ENCODE measurements at places on chromosomes 11 and 22.

DNA sequence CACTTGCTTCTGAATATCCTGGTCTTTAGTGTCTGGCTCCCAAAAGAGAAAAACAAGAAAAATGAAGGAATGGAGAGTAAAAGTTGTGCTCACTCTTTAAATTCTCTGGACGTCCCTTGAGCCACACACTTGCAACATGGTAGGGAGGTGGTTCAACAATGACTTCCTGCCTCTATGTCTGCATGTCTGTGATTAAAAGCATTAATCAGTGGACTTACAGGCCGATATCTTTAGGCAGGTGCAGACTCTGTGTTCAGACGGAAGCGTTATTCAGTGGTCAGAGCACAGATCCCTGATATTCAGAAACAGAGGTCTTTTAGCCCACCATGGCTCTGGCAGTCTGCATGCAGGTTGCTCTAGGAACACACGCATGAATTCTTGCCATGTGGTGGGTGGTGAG, 1920.0 kb upstream of the RAG2 start:
- no peak for DNase-seq

- no peak for DNase-seq
Measured at GRCh38 chr11:45795379-45795778, 9.6 kb upstream of the SLC35C1 start.

GRCh38 chr22:17084554-17085276, at the start of gene IL17RA:
TSS of gene IL17RA (plus strand) at chr22:17085000. CDS start at chr22:17085092, 92 bp downstream.
- DNase-seq: peak; percentile 66

- DNase-seq: no peak
Measured at GRCh38 chr22:27867953-27868731, 50.9 kb downstream of the PITPNB start.

- DNase-seq: no peak
Measured at GRCh38 chr11:87465716-87466115, 428.0 kb downstream of the TMEM135 start.

GRCh38 chr11:57979532-57980079, 44.1 kb upstream of the OR9Q1 start:
- DNase-seq: no peak

GRCh38 chr22:29855611-29856181, 17.6 kb upstream of the ASCC2 start:
- peak; percentile 37 for DNase-seq

DNA sequence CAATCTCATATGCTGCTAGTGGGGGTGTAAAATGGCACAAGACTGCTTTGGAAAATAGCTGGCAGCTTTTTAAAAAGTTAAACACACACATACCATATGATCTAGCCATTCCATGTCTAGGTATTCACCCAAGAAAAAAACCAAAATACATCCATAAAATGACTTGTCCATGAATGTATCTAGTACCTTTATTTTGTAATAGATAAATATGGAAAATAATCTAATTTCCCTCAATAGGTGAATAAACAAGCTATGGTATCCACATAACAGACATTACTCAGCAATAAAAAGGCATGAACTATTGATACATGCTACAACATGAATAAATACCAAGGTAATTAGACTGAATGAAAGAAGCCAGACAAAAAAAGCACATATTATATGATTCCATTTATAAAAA, 22.9 kb downstream of the RNF141 start:
- no peak for DNase-seq

DNA sequence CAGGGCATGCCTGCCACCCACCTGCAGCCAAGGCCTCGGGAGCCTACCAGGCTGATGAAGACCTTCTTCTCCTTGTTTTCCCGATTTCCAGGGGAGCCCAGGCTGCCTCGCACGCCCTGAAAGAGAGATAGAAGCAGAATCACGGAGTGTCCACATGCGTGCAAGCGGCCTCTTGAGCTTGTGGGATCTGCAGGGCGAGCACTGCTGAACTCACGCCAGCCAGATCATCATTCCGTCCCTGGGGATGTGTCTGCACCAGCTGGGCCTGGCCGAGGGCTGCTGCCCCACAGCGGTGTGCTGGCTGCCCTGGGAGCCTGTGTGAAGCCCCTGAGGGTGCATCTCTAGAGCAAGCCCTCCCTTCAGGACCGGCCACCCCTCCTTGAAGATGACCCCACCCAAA, 17.9 kb downstream of the USH1C start:
- DNase-seq: peak; percentile 42

DNA sequence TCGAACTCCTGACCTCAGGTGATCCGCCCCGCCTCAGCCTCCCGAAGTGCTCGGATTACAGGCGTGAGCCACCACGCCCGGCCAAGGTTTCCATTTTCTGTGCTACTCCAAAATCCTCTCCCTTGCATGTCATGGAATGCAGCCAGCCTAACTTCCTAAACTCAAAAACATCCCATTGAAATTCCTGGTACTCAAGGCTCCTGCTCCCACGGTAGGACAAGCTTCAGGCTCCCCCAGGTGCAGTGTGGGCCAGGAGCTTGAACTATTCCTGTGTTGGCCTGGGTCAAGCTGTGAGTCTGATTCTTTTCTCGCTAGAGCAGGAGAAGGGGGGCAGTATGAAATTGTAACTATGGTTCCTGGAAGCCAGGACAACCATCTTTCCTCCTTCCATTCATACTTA, 97.1 kb downstream of the RPL27A start:
- no peak for DNase-seq

- no peak for DNase-seq
Measured at GRCh38 chr11:129945373-129945772, 50.0 kb upstream of the NFRKB start.

GRCh38 chr22:47063606-47064005, 301.2 kb downstream of the TBC1D22A start:
- no peak for DNase-seq

DNA sequence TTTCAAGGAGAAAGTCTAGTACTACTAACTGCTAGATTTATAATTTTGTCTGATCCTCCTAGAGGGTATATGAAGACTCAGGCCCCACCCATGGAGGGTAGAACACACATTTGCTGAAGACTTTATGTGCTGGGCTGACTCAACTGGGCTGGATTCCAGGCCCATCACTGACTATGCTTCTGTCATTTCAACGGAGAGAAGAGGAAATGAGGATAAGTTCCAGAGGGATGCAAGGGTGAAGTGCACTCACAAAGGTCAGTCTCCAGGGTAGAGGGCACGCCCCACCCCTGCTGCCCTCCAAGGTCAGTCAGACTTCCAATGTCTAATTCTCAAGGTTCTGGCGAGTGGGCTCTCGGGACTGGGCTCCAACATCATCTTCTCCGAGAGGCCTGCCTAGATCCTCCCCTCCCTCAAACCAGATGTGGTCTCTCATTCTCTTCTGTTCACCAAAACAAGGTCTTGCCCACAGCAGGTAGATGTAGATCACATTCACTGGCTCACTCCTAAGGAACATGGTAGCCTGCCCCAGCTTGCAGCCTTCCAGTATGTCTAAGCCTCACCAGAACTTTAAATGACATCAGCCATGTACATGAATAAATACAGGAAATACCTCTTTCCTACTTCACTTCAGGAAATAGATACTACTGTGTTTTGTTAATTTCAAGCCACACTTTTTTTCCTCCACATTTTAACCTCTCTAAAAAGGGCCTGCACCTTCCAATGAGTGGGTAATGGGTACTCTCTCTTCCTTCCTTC, 7.3 kb upstream of the C11orf86 start:
- no peak for DNase-seq

DNA sequence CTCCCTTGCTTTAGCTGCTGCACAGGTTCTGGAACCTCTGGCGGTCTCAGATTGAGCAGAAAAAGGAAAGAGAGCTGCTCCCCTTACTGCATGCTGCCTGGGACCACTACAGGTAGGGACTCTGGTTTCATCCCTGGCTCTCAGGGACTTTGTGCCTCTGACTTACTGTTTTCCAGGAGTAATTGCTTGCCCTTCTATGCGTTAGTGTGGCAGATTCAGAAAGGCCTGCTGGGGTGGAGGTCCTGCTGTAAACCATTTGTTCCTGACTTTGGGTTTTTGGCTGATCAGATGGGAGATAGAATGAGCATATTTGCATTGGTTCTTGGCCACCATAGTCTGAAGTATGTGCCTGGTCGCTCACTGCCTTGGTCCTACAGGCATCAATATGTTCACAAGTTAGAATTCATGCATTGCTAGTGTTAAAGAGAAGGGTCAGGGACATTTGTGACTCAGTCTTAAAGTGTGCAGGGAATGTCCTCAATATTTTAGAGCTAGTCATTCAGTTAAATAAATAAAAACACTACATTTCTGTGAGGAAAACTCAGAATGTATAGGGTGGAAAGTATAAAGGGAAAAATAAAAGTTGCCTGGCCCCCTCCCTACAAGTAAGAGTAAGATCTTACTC, 78.0 kb downstream of the PISD start:
- DNase-seq: no peak

- no peak for DNase-seq
Measured at GRCh38 chr11:113831314-113831713, 44.1 kb downstream of the USP28 start.

- DNase-seq: no peak
Measured at GRCh38 chr11:73011126-73011817, 130.8 kb downstream of the FCHSD2 start.

GRCh38 chr11:48033918-48034341, 53.6 kb downstream of the PTPRJ start:
- DNase-seq: no peak

GRCh38 chr11:97794876-97795275, 1225.9 kb upstream of the CNTN5 start:
- DNase-seq: no peak

DNA sequence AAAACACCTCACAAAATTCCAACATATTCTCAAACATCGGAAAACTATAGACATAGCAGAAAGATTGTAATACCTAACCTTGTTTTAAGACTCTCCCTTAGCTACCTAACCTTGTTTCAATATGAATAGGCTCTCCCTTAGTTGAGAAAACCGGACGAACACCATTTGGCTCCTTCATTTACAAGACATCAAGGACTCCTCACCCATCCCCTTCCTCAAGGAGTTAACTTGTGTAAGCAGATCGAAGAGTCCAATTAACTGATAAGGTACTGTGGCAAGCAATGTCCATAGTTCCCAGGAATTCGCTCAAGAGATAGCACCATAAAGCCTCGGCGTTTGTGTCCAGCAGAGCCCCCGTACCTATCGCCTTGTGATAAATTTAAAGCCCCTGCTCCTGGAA, 4.6 kb upstream of the ACRV1 start:
- DNase-seq: no peak

DNA sequence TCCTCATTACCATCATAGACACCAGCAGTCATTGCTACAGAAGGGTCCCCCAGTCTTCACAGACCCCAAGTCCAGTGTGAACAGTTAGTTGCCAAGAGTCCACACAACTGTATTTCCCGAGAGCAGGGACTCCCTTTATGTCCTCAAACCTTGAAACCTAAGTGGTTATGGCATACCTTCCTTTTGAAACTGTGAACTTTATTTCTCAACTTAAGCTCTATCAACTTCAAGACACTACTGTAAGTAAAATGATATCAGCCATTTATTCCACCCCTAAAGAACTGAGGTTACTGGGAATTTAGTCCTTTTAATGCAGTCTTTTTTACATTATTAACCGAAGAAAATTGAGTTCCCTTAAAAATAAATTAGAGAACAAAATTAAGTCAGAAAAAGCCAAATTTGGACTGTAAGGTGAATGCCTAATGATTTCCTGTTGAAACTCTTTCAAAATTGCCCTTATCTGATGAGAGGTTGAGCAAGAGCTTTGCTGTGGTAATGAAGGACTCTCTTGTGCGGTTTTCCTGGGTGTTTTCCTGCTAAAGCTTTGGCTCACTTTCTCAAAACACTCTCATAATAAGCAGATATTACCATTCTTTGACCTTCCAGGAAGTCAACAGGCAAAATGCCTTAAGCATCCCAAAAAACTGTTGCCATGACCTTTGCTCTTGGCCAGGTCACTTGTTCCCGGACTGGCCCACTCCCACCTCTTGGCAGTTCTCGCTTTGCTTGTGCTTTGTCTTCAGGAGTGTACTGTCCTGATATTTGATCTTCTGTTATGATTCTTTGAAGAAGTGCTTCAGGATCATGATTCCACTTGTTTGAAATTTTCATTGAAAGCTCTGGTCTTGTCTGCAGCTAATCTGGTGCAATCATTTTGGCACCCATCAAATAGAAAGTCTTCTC, 765.4 kb upstream of the ANO3 start:
- no peak for DNase-seq

- no peak for DNase-seq
Measured at GRCh38 chr22:23168391-23169042, 11.8 kb upstream of the BCR start.

DNA sequence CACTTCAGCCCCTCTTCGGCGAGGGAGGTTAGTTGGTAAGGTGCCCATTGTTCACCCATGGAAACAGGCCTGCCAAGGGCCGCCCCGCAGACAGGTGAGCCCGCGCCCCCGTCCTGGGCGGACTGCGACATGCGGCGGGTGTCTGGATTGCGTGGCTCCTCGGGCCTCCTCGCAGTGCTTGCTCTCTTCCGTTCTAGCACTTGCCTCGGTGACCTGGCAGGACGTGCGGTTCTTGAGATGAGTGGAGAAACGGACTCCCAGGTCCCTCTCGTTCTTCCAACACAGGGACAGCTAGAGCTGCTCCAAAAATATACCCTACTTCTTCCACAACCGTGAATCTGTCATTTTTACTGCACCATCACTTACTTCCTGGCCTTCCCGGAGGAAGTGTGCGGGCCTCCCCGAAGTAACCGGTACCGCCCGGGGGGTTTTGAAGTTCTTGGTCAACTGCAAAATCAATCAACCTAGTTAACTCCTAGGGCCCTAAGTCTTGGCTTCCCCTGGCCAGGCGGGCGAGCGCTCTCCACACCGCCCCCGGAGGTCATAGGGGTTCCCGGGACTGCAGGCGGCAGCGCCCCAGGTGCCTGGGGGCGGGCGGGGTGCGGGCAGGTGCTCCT, 745 bp upstream of the ZBTB44 start:
- DNase-seq: peak; percentile 60

DNA sequence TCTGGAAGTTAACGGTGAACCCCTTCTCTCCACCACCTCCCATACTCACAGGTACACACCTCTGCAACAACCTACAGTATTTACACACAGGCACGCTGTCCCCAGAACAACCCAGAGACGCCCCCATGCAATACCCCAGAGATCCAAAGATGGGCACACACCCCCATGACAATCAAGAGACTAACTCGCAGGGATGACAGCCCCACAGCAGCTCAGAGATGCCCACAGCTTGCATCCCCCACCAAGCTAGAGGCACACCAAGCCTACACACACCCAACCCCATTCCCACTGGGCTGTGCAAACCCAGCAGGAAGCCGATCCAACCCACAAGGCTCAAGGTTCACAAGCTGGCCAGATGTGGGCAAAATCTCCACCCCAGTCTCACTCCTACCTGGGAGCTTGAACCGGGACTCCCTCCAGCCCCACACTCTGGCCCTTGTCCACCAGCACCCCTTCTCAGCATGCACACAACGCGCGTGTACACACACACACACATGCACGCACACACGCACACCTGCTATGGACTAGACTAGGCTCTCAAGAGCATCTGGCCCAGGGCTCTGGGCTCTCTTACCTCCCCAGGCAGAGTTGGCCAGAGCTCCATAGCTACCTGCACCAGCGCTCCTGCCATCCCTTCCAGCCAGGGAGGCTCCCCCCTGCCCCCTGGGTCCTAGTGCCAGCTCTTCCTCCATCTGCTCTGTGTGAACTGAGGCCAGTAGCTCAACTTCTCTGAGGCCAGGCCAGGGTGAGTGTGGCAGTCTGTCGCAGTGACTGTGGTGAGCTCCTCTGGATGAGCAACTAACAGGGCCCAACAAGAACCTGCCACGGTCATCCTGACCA, 11.5 kb downstream of the STARD10 start:
- DNase-seq: peak; percentile 35

- DNase-seq: no peak
Measured at GRCh38 chr22:41446057-41446501, 522 bp downstream of the TOB2 start.

- DNase-seq: peak; percentile 39
Measured at GRCh38 chr11:95266751-95267374, 35.9 kb upstream of the SESN3 start.
